LoVo (cell line): ENCODE measurements at places on chromosomes 2 and 18.

- DNase-seq, result no peak
These were observed 7.9 kb downstream of the TMEM18 start for GRCh38 chr2:669323-669722.

DNA sequence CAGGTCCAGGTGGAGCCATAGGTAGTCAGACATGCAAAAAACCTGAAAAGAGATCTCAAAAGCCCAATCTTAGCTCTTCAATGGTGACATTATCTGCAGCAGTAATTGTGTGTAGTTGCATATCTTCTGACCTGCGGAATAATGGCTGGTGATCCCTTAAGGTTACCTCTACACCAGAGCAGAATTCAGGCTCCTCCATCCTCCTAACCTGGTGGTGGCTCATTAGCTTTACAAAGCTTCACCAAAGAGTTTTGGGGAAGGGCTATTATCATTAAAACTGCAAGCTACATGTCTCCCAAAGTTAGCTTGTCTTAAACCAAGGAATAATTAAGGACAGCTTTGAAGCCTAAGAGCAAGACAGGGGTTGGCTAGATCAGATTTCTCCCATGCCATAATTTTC lies 42.6 kb upstream of the CHST9 start:
- no peak for DNase-seq

DNA sequence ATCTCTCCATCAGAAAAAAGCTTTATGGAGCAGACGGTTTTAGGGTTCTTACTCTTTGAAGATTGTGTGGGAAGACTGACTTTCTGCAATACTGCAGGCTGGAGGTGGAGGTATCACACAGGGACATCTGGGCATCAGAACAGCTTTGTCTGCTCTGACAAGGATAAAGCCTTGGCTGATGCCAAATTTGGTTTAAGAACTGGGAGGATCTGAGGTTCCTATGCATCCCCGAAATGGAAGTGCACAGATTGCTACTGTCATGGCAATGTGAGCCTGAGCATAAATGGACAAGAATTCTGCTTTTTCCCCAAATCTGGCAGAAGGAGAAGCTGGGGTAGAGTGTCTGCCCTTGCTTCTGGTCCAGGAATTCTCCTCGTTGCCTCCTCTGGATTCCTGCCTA lies 424.3 kb downstream of the SLC4A3 start:
- no peak for DNase-seq

GRCh38 chr2:45567288-45567963 lies 43.6 kb downstream of the SRBD1 start:
- no peak for DNase-seq

DNA sequence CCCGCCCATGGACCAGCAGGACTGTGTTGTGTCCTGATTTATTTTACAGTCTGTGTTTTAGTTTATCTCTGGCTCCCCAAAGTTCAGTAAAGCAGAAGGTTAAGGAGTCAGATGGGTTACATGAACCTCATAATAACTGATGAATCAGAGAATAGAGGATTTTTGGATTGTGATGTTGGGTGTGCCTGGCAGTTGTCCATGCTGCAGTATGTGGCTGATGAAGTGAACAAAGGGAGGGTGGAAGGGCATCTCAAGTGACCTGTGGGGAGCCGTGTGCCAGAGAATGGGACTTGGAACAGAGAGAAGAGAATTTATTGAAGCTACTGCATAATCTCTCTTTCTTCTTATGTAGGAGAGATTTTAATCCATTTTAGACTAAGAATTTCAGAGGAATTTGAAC lies 145.5 kb downstream of the MAP4K4 start:
- no peak for DNase-seq

DNA sequence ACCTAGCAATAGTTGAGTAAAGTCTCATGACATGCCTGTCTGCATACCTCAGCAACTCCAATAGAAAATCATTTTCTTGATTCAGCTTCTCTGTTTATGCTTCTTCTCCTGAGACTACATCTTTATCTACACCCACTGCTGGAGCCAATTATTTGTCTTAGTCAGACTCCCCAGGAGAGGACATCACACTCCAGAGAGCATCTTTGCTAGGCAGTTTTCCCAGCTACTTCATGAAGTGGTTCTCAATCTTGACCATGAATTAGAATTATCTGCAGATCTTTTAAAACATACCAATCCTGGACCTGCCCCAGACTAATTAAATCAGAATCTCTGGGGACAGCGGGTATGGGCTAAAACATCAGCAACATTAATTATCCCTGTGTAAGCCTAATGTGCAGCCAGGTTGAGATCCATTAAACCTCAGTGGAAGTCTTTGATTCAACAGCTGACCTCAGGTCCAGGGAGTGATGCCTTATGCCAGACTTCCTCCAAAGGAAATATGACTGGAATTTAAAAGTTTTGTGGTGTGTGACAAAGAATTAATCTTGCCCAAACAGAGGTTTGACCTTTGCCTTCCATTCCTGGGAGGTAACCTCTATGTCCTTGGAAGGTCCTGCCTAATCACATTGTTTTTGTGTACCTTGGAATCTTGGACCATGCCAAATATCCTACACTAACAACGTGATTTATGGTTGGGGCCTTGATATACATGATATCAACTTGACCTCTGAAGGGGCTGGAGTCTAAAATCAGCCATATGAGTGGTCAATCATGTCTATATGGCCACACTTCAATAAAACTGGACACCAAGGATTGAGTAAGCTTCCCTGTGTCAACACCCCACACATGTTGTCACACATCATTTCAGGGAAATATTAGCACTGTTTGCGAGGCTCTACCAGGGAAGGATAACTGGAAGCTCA lies 99.3 kb upstream of the DNAJC10 start:
- DNase-seq, result no peak
